Left forelimb (tissue), 1 donor: ENCODE measurements at places on chromosomes 6 and 20.

DNA sequence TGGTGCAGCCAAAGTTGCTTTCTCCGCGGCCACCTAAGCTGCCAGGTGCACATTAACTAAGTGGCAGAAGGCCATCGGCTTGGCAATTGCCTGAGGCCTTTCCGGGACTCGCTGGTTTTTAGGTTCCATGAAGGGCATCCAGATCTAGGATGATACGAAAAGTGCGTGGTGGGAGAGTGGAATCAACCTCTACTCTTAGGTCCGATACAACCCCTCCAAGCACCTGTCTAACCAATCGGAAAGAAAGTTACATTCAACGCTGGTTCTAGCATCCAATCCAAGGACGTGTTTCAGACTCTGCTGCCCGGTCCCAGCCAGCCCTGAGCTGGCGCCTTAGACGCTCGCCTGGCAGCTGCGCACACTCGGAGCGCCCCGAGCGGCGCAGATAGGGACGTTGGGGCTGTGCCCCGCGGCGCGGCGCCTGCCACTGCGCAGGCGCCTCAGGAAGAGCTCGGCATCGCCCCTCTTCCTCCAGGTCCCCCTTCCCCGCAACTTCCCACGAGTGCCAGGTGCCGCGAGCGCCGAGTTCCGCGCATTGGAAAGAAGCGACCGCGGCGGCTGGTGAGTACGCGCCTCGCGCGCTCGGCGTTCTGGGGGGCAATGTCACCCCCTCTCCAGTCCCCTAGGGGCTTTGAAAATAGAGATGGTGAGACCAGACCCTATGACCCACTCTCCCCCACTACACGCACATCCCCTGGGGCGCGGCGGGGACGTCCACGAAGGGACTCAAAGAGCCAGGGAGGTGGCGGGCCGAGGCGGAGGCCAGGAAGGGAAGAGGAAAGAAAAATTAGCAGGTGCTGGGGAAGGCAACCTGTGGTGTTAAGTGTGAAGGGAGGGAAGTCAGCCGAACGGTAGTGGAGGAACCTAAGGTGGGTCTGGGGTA is at the start of gene ENPP4:
Gene ENPP4, plus strand, starts transcription at position 361 of the 883 bp plus-strand sequence. CDS start 9,595 bp downstream, outside the sequence.
- peak; percentile 82 for DNase-seq

GRCh38 chr6:54415517-54415916 is 107.3 kb downstream of the TINAG start:
- DNase-seq = no peak

DNA sequence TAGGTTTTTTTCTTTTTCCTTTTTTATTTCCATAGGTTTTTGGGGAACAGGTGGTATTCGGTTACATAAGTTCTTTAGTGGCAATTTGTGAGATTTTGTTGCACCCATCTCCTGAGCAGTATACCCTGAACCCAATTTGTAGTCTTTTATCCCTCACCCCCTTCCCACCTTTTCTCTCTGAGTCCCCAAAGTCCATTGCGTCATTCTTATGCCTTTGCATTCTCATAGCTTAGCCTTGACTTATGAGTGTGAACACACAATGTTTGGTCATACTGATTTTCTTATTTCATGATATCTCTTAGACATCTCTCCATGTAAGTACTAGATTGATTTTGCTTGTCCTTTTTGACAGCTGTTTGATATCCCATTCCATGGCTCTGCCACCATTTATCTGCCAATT is 27.2 kb downstream of the TGM3 start:
- DNase-seq = no peak

- DNase-seq = no peak
These were observed 33.8 kb downstream of the KPNA5 start for GRCh38 chr6:116714761-116715160.

DNA sequence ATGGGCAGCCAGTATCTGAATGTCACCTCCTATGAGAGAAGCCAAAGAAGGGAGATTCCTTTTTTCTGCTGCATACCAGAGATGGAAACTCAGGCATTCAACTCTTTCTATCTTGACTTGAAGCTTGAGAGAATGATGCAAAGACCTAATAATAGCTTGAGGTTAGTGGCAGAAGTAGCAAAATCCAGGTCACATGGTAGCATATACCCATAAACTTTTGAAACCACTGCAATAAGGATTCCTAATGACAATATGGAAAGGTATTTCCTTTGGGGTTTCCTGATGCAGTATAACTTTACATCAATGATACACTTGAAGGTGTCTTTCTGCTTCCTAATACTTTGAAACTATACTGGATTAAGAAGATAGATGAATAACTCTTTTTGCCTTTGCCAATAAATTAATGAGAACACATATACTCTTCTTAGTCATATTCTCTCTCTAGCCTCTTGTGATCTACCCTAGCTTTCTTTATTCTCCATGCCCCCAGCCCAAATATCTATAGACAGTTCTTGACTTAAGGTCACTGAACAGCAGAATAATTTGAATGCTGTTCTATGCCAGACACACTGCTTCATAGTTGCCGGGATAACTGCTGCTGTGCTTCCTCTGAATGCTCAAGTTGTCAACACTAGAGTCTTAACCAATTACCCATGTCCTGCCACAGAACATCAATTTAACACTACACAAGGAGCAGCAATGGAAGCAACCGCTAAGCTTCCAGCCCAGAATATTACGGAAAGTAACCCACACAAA is 155.5 kb upstream of the SIM1 start:
- no peak for DNase-seq

GRCh38 chr6:108116546-108117426 is 42.2 kb upstream of the OSTM1 start:
- DNase-seq = no peak

- DNase-seq = no peak
These were observed 82.5 kb downstream of the CD83 start for GRCh38 chr6:14200047-14200446.

DNA sequence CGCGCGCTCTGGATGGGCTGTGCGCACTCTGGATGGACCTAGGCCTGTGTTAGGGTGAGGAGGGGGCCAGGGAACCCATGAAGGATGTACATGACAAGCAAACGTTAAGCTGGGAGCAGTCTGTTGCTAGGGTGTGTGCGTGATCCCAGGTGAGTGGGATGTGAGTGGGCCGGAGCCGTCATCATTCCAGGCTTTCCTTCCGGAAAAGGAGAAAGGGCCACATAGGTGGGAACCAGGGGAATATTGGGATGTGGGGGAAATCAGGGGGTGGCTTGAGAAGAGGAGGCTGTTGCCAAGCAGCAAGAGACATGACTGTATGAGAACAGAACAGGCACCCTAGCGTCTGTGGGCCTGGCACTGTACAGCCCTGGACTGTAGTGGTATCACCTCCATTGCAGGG is 49.7 kb upstream of the EPB41L1 start:
- DNase-seq = no peak
